ENCODE measurements at places on chromosomes 13 and 19. TPM values are rescaled to one million over a fixed set of nuclear protein-coding genes. Genes with fewer than 3 reads are reported as not detected.

The YIF1B gene
- 85.7 TPM for total RNA-seq

DNA sequence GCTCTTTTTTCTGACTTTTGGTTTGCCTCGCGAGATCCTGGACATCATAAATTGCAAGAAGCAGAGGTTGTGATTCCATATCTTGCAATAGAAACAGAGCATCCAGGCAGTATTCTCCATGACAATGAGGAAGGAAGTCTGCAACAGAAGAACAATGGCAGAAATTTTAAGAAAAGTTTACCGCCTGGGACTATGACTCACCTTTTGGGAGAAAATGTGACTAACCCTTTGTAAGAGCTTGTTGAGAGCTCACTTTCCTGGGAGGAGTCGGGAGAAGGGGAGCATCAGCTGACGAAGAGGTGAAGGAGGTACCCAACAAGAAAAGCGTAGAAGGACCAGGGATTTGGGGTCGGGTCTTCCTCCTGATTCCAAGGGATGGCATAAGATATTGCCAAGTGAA lies 34.3 kb upstream of the TNFSF11 start:
- peak; percentile 7 for DNase-seq

The PSPN gene
- total RNA-seq, result 3.0 TPM

The ZMYM5 gene
- 16.0 TPM for total RNA-seq

The CD79A gene
- total RNA-seq, result 0.41 TPM

The FCGBP gene
- total RNA-seq, result 0.54 TPM

- no peak for DNase-seq
These were observed 127.2 kb downstream of the RAP2A start for GRCh38 chr13:97561182-97561581.

DNA sequence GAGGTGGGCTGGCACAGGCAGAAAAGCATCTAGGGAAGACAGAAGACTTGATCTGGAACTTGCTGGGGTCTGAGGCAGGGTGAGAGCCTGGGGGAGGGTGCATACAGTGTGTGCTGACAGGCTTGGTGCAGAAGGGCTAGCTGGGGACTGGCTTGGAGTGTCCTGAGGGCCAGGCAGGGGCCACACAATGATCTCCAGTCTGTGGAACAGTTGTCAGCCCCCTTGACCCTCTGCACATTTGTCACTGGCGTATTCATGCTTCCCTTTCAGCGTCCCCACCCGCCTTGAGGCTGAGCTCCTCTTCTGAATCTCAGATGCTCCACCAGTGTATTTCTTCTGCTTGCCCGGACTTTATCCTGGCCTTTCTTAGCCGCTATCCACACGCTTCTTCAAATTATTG lies 2.8 kb upstream of the MICU2 start:
- DNase-seq, result no peak

The EFNB2 gene
- total RNA-seq, result 93.2 TPM

- no peak for DNase-seq
These were observed 8.5 kb downstream of the HNRNPL start for GRCh38 chr19:38841180-38841766.
